ENCODE measurements at places on chromosomes 5 and 9. TPM values are rescaled to one million over a fixed set of nuclear protein-coding genes. Genes with fewer than 3 reads are reported as not detected.

DNA sequence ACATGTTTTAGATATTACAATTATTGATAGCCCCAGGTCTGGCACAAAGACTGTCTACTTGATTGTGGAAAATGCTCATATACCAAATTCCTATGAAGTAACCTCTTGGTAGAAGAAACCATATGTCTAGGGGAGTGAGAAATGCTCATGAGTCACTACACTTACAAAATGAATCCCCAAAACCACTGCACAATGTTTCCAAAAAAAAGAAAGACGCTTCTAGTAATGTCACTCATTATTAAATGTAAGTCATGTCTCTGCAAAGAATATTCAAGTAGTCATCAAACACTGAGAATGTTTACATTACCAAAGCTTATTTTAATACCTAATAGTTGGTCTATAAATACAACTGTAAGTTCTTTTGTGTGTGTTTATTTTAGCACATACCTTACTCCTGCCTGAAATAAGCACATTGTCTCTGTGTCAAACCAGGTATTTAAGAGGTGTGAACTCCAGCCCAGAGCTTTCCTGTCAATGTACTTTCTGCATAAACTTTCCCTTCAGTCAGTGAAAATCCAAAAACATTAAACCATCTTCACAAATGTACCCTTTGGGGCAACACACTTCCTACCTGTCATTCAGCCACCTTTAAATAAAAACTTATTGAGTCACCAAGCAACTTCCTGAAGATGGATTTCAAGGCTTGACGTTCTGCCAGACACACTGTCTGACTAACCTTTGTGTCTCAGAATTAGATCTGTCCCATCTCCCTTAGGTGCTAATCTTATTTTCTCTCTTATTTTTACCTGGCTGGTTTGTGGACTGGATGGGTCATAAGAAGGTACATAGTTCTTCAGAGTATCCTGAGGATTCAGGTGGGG is 194.0 kb downstream of the NFIB start:
- no peak for DNase-seq

DNA sequence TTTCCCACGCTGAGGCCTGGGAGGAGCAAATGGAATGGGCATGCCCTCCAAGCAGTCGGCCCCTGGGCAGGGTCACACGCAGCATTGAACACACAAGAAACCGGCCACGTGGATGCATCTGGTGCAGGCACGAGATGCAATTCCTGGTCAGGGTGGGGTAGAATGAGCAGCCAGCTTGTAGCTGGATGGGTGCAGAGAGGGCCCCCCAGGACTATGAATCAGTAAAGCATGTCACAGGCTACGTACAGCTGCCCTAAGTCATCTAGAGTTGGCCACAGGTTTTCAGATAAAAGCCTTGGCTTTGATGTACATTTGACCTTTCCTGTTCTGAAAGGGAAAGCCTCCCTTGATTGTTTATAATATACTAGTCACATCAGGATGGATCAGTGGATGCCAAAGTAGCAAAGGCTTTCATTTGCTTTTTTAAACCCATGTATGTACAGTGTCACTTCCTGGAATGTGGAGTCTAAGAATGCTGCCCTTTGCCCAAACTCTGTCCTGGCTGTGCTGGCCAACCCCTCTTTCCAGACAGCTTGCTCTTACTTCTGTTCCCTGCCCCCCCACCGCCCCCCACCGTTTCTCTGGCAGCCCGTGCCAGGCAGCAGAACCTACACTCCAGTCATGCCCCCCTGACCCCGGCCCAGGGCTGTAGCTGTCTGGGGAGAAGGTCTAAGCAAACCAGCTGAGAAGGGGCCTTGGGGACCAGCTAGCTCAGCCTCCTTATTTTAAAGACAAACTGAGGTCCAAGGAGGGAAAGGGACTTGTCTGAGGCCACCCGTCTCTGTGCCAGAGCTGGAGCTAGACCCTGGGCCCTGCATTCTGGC is 169.2 kb downstream of the HSPA4 start:
- no peak for DNase-seq

DNA sequence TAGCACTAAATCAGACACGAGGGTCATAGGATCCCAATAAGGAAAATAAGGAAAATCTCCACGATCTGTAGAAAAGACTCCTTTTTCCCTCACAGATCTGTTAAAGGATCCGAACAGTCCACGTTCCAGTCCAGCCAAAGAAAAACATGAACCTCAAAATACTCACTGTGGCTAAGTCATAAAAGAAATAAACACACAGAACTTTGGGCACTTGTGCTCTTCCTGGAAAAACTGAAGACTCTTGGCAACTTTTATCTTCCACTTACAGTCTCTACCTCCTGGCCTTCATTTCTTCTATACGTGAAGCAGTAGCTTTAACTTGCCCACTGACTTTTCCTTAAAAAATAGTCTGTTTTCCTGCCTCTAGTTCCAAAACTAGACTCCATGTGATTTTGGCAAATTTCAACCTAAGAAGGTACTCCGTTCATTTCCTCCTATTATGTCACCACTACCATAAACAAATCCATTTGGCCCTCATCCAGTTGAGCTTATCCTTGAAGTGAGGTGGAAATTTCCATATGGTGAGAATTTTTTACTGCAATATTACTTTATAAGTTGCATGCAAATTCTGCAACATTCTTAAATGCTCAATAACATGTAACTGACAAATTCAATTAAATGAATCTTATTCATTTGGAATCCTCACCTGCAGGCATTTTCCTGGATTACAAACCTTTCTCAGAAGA is 5.3 kb upstream of the LHFPL2 start:
- DNase-seq = no peak

The NME5 gene
- 1.6 TPM for total RNA-seq

GRCh38 chr5:78387468-78388153 is 27.2 kb downstream of the SCAMP1 start:
- no peak for DNase-seq

DNA sequence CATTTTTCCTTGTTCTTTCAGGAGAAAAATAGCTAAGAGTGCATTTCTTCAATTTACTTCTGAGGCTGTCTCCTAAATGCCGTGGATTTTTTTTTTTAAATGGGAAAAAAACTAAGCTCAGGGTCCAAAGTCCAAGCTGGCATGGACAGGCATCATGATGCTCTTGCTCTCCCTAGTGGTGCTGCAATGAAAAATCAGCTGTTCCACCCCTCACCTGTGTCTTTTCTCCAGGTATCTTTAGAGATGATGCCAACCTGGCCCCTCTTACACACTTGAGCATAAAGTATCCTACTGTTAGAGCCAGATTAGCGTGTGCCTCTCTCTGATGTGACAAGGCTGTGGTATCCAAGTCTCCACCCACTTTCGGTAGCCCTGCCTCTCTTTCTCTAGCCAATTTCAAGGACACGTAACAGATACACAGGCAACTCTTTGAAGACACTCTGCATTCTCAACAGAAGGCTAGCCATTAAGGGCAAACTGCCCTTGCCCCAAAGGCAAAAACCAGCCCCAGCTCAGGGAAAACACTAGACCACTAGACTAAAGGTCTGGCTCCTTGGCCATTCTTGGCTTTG is 208.8 kb downstream of the SAXO1 start:
- DNase-seq = no peak

The ELOVL7 gene
- 15.9 TPM for total RNA-seq
